Cardiac muscle cell (in vitro differentiated cells and primary cell): ENCODE measurements at places on chromosomes 5 and 9. TPM values are rescaled to one million over a fixed set of nuclear protein-coding genes. Genes with fewer than 3 reads are reported as not detected.

The CD274 gene
- total RNA-seq = 0.39 TPM in 1 of 2 replicates, not detected in the other

GRCh38 chr5:127746756-127747155, 43.6 kb downstream of the CCDC192 start:
- H3K4me1 ChIP-seq = no peaks in the 10 kb centered on the region
- no peak overlapping the region for H3K27ac ChIP-seq
- H3K36me3 ChIP-seq = no peaks in the 10 kb centered on the region

GRCh38 chr5:4651806-4652565, 488.1 kb upstream of the ADAMTS16 start:
- no peak for DNase-seq
- no peak overlapping the region for H3K27ac ChIP-seq
- no peaks in the 10 kb centered on the region for H3K4me1 ChIP-seq
- H3K27me3 ChIP-seq = no peaks in the 10 kb centered on the region

GRCh38 chr5:1468629-1469527, 23.6 kb upstream of the SLC6A3 start:
- no peak for DNase-seq
- peaks cover 3% of the 10 kb centered on the region for H3K36me3 ChIP-seq
- H3K4me3 ChIP-seq = no peak overlapping the region
- no peak overlapping the region for H3K27ac ChIP-seq
- no peaks in the 10 kb centered on the region for H3K4me1 ChIP-seq
- no peaks in the 10 kb centered on the region for H3K27me3 ChIP-seq

GRCh38 chr5:150989695-150990094, 30.7 kb upstream of the GPX3 start:
- H3K4me3 ChIP-seq = no peak overlapping the region
- no peak overlapping the region for H3K27ac ChIP-seq
- no peaks in the 10 kb centered on the region for H3K27me3 ChIP-seq
- no peaks in the 10 kb centered on the region for H3K4me1 ChIP-seq
- H3K36me3 ChIP-seq = no peaks in the 10 kb centered on the region

- no peak overlapping the region for H3K27ac ChIP-seq
- no peak for DNase-seq
- no peaks in the 10 kb centered on the region for H3K27me3 ChIP-seq
- no peaks in the 10 kb centered on the region for H3K36me3 ChIP-seq
- no peaks in the 10 kb centered on the region for H3K4me1 ChIP-seq
- no peak overlapping the region for H3K4me3 ChIP-seq
Measured at GRCh38 chr5:40346901-40347300, 332.8 kb upstream of the PTGER4 start.
